Substantia nigra (tissue), 51 donors: ENCODE measurements at places on chromosomes 3 and 15.

- no peak for DNase-seq
These were observed 141.7 kb downstream of the TIGIT start for GRCh38 chr3:114435386-114436115.

DNA sequence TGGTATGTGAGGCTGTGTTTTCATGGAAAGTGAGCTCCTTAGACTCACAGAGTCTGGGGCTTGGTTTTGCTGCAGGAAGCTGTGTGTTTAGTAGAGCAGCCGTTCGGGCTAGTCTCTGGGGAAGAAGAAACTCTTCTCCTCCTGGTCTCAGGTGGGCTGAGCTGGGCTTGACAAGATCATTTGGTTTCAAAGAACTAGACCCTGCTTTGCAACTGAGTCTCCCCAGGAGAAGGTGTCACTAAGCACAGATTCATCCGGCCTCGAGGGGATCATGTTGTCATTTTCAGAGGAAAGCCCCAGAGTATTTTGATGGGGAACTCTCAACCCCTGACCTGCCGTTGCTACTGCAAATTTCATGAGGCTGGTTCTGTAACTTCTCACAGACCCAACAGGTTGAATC lies 188.5 kb downstream of the FAM43A start:
- no peak for DNase-seq

GRCh38 chr3:190130696-190131095 lies 10.0 kb upstream of the P3H2 start:
- DNase-seq = no peak

DNA sequence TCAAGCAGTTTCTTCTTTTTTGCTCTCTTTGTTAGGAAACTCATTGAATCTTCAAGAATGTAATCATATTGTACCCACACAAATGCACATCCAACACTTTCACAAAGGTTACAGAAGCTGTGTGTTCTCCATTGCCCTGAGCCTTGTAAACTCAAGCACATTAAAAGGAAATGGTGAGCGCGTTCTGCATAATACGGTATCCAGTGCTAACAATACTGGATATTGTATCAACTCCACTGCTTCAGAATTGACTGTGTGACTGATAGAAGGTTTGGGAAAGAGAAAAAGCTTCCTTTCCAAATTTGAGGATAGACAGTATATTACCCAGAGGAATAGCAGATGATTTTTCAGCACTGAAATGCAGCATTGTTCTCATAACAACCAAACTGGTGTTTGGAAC lies 268.9 kb upstream of the RBMS3 start:
- DNase-seq = no peak

DNA sequence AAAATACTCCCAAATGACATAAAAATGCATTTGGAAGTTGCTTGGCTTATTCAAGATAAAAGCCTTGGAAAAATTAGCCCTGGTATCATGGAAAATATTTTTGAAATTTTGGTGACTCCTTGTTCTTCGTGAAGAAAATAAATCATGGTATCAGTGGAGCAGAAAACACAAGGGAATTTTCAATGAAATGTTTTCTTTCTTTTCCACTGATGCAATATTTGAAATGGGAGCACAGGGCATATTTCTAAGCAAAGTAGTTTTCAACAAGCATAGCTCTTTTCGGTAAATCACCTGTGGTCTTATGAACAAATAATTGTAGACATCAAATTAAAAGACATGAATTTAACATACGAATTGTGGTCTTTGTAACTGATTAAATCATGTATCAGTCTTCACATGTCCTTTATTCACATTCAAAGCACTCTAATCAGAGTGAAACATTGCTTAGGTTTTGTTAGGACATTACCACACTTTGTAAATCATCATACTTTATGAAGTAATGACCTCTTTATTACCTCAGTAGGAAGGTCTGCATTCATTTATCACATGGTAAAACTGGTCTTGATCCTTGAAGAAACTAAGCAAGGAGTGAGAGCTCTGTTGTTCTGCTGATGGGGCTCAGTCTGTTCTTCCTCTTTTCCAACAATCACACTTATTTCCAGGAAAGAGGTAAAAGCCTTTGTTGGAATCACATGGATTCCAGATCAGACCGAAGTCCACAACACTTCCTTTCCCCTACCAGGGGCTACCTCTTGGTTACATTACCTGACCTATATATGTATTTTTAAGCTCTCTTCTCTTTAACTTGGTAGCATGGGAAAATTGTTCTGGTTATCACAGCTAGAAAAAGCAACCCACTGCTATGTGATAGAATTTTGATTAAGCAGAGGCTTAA lies 413.5 kb upstream of the THBS1 start:
- no peak for DNase-seq

- no peak for DNase-seq
These were observed 116.9 kb downstream of the PLOD2 start for GRCh38 chr3:146044046-146044445.

- no peak for DNase-seq
These were observed 14.0 kb downstream of the MITF start for GRCh38 chr3:69753179-69753775.

GRCh38 chr15:42134617-42135245 lies 21.7 kb downstream of the PLA2G4F start:
- no peak for DNase-seq

DNA sequence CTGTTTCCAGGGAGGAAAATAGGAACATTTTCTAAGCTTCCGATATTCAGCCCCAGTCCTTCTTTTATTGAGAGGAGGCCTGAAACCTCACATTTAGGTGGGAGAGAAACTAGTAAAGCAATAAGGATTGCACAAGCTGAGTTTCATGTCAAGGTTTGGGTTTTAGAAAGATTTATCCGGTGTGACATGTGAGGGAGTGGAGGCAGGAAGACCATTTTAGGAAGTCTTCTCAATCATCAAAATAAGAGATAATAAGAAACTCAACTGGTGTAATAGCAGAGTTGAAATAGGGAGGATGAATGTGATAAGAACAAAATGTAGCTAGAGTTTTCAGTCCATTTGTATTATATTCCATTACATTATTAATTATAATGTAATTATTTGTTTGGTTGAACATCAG lies 27.7 kb upstream of the CLDN16 start:
- no peak for DNase-seq

- DNase-seq = no peak
These were observed 62.7 kb downstream of the BDH1 start for GRCh38 chr3:197493049-197493448.
